ENCODE measurements at places on chromosomes 1 and 21.

DNA sequence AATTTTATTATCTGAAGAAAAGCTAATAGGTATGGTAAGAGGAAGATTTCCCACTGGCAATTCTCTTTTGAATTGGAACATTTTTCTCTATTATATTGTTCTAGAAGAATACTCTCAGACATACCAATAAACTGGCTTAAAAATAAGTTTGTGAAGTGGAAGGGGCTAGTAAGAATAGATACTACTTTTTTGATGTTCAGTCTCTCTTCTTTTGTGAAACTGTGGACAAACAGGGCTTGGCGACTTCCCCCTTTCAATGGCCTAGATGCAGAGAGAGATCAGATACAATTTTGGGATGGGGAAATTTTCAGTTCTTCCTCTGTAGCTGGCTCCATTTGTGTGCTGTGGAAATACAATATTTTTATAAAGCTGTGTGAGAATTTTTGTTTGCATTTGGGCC, 2.5 kb downstream of the PBX1 start:
- DNase-seq, result peak; percentile 44

GRCh38 chr1:244735876-244736561, 83.1 kb downstream of the DESI2 start:
- DNase-seq, result peak; percentile 16

DNA sequence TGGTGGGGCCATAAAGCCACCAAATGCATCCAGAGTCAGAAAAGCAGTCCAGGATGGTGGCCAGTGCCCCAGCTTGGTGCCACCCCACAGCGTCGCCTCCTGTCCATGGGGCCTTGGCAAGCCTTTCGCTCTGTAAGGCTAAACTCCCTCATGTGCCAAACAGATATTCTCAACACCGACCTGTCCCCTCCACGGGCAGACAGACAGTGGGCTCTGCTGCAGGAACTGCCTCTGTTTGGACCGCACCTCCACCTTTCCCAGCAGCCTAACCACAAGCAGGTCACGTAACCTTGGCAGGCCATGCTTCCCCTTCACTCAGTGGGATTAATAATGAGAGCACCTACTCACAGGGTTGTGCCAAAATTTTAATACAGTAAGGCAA, 11.7 kb downstream of the RUNX1 start:
- no peak for DNase-seq

- no peak for DNase-seq
Measured at GRCh38 chr1:54239631-54240031, 39.7 kb downstream of the MRPL37 start.

- DNase-seq, result peak; percentile 65
Measured at GRCh38 chr1:223811634-223812101, 34.1 kb downstream of the TP53BP2 start.

DNA sequence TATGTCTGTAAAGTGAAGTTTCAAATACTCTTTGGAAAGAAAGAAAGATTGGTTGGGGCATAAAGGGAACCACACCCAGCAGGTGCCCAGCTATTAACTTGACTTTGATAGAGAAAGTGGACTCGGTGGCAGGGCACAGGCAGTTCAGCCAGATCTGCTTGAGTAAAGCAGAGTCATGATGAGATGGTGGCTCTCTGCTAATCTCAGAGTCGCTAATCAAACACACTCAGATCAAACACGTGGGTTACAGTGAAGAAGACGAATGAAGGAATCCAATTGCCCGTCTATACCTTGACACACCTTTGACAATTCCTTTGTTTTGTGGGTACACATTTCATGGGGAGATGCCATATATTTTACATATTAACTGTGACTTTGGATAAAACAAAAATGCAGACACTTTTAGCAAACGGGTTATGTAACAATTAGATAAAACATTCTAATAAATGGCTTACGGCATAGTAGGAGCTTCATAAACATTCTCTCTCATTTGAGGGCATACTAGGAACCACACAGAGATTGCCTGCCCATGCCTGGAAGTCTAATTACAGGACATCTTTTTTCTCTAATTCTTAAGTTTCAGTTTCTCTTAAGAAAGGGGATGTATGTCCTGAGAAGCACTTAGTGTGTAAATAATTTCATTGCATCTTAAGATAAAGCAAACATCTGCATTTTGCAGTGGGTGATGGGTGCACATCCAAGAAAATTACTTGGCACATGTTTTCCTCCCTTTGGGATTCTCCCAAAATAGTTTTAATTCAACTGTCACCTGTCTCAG, 7.2 kb downstream of the CBR1 start:
- DNase-seq, result no peak

GRCh38 chr21:26874347-26874746, 29.1 kb upstream of the ADAMTS1 start:
- DNase-seq, result no peak

DNA sequence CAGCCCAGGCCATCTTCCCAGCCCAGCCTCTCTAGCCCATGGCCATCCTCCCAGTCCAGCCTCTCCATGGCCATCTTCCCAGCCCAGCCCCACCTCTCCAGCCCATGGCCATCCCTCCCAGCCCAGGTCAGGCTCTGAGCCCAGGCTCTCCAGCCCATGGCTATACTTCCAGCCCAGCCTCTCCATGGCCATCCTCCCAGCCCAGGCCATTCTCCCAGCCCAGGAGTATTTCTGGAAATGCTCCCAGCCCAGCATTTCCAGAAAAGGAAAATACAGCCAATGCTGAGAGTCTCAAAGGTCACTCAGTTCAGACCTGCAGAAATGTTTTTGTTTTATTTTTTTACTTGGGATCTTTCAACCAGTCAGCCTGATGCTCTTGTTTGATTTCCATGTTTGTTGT, 70.0 kb upstream of the ZNF281 start:
- DNase-seq, result no peak

DNA sequence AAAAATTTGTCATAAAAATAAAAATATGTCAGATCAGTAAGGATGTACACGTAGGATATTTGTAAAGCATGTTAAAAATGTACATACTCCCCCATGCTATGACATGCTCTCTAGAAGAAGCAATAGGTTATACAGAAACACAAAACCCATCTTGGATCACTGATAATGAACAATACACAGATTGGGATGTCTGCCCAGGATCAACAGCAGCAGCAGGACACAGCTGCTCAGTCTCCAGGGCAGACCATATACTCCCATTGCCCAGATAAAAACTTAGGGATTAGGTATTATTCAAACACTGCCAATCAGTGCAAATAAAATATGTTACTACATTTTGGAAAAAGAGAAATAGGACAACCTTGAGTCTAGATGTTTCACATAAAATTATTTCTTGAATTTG, 39.0 kb downstream of the DAB1 start:
- DNase-seq, result no peak

GRCh38 chr1:184143449-184143848, 91.9 kb downstream of the TSEN15 start:
- DNase-seq, result peak; percentile 54

GRCh38 chr1:185373813-185374529, 56.9 kb upstream of the IVNS1ABP start:
- peak; percentile 74 for DNase-seq

- DNase-seq, result peak; percentile 74
Measured at GRCh38 chr21:37565530-37566223, 199.1 kb downstream of the DYRK1A start.

DNA sequence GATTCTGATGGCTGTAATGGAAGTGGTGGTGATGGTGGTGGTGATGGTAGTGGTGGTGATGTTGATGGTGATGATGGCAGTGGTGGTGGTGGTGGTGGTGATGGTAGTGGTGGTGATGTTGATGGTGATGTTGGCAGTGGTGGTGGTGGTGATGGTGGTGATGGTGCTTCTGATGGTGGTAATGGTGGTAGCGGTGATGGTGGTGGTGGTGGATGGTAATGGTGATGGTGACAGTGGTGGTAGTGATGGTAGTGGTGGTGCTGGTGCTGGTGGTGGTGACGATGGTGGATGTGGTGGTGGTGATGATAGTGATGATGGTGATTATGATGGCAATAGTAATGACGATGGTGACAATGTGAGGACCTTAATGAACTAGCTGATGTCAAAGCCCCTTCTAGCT, 35.6 kb upstream of the LRRC3 start:
- DNase-seq, result no peak

DNA sequence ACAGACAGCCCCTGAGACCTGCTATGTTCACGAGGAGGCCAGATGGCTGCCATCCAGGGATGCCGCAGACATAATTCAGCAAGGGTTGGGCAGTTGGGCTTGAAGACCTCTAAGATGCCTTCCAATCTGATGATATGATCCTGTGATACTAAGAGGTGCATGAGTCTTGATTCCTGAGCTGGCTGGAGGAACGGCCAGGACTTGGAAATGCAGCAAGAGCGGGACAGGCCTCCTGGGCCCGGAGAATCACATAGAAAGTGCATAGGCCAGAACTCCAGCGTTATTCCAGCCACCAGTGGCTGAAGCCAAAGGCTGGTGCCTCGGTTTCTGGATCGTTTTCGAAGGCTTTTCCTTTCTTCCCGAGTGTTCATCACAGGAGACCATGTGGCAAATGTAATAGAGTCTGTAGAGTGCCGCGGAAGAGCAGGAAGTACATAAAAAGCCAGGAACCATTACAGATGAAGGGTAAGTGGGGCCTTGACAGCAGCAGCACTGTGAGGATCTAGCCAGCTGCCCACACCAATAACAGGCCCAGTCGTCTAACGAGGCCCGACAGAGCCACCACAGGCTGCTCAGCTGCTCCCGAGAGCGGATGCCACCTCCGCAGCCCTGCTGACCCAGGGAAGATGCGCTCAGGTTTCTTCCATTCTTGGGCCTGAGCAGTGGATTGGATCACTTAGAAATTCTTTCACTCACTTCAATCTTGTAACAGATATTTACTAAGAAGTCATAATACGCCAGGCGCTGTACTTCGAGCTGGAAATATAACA, 14.0 kb upstream of the LHX4 start:
- DNase-seq, result no peak

DNA sequence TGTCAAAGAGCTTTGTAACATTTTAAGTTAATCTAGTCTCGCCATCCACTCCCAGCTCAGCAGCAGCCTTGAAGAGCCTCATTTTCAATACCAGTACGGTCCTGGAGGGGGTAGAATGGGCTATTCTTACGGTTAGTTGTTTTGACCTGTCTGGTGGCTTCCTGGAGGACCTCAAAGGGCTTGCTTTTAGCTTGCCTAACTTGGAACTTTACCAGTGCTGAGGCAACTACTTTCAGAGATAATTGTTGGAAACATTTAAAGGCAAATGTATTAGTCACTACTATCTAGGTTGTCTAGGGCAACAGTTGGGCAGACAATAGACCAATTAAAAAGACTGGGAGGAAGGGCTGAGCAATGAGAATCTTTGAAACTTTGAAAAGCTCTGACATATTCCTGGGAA, 56.0 kb downstream of the TTLL7 start:
- peak; percentile 55 for DNase-seq

GRCh38 chr1:76281306-76281705, 206.8 kb downstream of the ST6GALNAC3 start:
- DNase-seq, result no peak

GRCh38 chr1:17630048-17630830, 90.7 kb downstream of the ARHGEF10L start:
- peak; percentile 82 for DNase-seq

DNA sequence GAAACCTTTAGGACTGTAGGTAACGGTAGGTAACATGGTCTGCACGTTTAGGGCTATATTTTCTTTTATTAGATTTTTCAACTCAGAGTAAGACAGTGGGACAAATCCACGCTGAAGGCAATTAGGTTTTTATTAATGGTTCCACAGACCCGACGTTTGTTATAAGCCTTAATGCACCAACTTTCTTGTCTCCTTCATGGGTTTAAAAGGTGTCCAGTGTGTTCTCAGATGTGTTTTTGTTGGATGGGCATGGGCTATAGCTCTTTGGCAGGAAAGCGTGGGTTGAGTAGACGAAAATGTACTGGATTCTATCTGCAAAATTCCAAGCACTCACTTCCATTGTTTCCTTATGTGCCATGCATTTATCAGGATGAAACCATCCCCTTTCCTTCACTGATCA, 88.0 kb upstream of the SIM2 start:
- DNase-seq, result no peak

DNA sequence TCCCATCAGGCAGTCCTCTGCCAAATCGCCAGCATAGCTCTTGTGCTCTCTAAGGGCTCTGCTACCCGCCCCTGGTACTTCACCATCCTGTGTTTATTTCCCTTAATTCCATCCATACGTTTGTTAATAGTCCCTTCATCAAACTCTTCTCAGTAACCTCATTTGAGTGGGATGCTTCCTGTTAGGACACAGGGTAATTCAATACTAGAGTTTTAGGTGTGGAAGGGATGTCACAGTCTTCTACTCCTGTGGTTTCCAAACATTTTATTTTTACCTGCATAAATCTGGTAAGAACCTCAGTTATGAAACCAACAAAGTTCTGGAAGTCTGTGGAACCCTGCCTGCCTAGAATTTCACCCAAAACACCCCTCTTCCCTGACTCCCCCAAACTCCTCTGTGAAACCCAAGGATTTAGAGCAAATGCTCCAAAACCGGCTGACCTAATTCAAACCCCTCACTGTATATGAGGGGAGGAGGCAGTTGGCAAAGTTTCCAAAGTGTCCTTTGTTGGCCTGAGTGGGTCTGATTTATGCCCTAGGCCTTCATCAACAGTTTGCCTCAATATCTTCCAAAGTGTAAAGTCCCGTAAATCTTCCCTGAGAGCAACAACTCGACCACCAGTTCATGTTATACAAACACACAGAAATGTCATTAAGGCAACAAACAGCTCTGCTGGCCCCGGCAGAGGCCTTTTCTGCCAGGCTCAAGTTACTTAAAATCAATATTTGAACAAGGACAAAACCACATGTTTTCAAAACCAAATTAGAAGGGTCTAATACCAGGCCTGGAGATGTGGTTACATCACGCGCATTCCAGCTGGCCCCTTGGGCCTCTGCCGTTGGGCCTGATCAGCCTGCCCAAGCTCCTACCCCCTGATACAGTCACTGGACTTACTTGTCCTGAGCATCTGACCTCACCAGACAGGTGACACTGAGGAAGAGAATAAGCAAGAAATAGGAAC, 82.4 kb upstream of the FGGY start:
- DNase-seq, result no peak

- no peak for DNase-seq
Measured at GRCh38 chr1:21704145-21704544, 35.0 kb upstream of the RAP1GAP start.

DNA sequence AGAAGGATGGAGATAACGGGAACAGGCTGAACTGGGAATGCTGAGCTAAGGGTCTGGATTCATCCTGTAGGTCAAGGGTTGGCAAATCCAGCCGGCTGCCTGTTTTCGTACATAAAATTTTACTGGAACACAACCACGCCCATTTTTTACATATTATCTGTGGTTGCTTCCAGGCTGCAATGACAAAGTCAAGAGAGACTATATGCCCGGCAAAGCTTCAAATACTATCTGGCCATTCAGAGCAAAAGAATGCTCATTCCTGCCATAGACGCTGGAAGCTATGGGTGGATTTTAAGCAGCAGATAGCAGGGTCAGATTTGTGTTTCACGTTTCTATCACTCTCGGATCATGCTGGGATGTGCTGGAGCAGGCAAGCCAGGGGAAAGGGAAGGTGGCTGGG, 137.9 kb upstream of the EDN2 start:
- peak; percentile 63 for DNase-seq

- peak; percentile 17 for DNase-seq
Measured at GRCh38 chr1:167227934-167228378, 7.3 kb downstream of the POU2F1 start.

DNA sequence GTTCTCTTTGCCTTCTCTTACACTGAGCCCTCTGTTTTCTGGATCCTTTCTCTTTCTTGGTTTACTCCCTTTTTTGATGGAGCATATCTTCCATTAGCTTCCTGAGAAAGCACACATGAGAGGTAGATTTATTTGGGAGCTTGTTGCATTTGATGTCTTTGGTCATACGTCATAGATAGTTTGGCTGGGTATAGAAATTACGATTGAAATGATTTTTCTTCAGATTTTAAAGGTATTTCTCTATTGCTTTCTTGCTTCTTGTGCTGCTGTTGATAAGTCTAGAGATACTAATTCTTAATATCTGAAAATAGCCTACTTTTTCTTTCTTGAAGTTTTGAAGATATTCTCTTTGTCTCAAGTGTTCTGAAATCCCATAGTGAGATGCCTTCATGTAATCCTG, 45.3 kb upstream of the RUNX3 start:
- DNase-seq, result no peak

Measured in GM23248 (cell line).